ELF-1 (cell line): ENCODE measurements at places on chromosomes 1 and 21.

DNA sequence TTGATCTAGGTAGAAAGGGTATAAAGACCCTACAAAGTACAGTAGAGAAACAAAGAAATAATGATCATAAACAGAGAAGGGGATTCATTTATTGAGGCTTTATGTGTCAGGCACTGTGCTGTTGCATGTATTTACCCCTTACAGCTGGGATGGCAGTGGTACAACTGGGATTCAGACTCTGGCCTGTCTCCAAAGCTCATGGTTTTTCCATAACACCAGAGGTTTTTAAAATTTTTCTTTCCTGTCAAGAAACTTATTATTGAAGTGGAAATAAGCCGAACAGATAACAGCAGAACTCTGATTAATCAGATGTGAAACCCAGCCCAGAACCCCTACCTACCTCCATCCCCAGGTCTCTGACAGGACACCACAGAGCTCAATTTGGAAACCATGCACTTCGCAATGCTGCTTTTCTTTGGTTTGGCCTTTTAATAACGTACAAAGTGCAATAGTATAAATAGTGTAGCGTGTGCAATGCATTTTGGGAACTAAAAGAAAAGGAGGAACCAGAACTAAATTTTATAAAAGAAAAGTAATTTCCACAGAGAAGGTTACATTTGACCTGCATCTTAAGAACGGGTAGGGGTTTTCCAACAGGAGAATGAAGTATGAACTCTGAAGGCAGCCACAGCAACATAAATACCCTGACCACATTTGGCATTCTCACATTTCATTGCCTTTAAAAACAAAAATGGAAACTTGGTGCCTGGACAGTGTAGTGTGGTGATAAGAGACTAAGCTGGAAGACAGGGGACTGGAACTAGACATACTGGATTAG, 92.0 kb upstream of the S1PR1 start:
- DNase-seq: no peak

DNA sequence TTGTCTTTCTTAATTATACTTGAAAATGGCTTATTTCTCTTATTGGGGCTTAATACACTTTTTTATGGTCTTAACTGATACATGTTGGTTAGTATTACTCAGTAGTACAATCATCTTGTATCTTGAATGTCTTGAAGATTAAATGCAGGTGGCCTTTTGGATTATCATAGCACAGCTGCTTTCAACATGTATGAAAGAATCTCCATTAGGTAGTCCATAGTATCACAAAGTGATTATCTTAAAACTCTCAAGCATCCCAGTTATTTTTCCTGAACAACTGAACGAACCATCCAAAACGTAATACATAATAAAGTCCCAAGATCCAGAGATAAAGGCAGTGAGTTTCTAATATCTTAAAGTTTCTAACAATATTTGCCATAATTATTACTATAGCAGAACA, 51.7 kb upstream of the MYOCOS start:
- no peak for DNase-seq

- DNase-seq: no peak
Measured at GRCh38 chr1:204161609-204162493, 4.3 kb downstream of the REN start.

DNA sequence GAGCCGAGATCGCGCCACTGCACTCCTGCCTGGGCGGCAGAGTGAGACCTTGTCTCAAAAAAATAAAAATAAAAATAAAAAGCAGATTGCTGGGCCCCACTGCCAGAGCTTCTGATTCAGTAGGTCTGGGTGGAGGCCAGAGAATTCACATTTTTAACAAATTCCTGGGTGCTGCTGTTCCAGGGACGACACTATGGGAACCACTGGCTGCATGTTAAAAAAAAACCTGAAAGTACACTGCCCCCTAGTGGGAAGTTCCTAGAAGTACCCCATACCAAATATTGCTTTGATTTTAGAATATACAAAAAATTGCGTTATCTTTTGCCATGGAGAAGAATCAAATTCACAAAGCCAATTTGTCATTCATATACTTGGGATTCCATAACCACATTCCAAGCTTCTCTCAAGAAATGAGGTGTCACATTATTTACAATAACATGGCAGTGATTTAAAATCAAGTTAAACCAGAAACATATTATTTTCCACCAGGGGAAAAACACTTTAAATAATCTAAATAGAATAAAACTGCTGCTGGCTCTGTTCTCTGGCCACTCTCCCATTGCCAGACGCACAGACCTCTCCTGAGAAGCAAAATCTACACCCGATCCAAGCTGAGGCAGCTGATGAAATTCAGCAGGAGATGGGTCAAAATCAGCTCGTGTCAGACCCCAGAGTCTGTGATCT, 27.4 kb downstream of the SYF2 start:
- DNase-seq: peak; percentile 55

DNA sequence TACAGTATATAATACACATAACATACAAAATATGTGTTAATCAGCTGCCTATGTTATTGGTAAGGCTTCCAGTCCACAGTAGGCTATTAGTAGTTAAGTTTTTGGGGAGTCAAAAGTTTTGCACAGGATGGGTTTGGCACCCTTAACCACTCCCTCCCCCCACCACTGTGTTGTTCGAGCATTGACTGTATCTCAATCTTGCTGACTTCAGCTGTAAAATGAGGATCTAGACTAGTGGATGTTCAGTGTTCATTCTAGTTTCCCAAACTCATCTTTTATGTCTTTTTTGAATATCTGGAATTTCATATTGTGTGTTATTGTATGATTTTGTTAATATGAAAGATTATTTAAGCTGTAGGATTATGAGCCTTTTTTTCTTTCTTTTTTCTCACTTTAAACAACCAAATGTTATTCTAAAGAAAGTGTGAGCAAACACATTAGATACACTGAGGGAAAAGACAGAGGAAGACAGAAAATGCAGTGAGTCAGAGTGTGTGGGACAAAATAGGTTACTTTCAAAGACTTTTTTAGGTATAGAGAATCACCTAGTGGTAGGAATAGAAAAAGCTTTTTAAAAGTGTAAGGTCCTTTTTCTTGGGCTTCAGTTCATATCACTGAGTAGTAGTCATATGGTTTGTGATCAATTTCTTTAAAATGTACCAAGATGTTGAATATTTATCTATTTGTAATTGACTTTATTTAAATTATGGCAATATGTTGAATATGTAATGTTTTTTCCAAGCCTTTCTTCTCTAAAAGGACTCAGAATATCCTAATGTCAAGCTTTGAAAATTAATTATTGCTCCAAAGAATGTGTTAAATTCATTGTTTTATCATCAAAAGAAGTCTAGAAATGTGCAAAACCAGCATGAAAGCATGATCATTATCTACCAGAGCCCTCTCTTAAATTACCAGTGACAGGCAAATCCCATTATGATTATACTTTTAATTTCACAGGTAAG, 17.9 kb upstream of the CENPF start:
- no peak for DNase-seq

- DNase-seq: peak; percentile 5
Measured at GRCh38 chr1:100927276-100927675, 31.4 kb downstream of the SLC30A7 start.

- no peak for DNase-seq
Measured at GRCh38 chr21:43667191-43667904, 8.0 kb downstream of the RRP1B start.

DNA sequence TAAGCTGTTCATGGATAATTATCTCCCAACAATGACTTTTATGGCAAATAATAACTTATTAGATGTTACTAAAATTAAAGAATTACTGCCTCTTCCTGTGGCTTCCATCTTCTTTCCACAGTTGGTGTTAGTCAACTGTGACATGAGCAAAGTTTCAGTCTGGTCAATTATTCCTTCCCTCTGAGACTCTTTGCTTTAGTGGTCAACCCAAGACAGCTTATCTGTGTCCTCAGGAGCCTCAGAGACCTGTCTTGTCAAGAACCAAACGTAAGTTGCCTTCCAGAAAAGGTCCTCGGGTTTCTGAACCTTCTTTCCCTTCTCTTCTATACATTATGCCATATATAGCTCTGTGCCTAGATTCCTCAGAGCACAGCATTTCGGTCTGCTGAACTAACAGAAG, 263.2 kb upstream of the ZP4 start:
- DNase-seq: no peak

DNA sequence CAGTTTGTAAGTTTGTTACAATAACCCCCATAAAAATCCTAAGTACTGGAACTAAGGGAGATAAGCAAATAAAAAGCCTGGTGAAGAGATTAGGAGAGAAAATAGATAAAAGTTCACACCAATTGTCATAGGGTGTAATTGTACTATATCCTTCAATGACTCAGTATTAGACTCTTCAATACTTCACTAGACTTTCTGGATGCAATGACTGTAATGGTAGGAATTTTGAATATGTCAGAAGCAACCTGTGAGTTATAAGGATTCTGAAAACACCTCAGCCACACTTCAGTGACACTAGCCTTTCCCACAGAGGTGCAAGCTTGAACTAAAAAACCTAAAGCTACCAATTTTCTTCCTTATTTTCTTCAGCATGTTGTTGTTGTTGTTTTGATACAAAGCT, 147.9 kb downstream of the PTGER3 start:
- no peak for DNase-seq

GRCh38 chr21:25025596-25025995, 581.7 kb downstream of the MRPL39 start:
- DNase-seq: no peak

DNA sequence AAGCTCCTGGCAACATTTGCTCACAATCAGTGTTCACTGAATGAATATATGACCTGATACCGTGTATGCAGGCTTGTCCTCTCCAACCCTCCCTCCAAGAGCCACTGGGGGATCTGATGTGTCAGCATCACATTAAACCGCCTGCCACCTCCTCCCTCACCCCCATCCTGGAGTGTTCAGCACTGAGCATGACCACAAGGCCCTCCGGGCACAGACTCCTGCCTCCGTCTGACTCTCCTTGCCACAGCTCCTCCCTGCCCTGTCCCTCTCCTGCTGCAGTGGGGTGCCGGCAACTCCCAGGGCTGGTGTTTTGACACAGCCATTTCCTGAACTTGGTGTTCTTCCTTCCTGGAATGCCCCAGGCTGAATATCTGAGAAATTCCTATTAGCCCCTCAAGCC, 136.7 kb downstream of the FCRL5 start:
- DNase-seq: no peak

DNA sequence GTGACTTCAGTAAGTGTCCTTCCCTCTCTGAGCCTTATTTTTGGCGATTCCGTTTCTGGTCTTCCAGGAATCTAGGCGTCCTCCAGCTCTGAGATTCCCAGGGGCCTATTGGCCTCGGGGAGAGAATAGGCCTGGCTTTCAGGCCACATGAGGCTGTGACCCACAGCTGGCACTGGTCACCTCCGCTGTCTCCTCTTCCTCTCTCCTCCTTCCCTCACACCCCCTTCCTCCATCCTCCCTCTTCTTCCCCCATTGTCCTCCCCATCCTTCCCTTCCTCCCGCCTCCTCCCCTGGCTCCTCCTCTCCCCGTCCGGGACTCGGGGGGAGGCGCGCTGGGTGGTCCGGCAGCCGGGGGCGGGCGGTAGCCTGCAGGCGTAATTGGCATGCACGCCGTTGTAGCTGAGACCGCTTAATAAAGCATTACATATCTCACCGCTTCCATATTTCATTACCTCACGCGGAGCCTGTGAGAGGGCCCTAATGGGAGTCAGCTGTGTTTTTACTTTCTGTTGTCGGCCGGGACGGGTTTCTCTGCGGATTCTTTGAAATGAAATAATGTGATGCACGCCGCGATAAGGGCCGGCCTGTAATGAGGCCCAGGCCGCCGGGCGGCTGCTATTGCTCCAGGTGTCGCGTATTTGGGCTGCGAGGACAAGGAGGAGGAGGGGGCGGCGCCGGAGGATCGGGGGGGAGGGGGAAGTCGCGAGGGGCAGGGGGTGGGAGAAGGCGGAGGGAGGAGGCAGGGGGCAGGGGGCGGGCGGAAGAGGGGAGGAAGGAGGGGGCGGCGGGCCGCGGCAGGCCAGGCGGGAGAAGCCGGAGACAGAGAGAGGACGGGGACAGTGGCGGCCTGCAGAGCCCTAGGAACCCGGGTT, 95.3 kb downstream of the FOXD2 start:
- DNase-seq: peak; percentile 88

- DNase-seq: no peak
Measured at GRCh38 chr21:26391166-26391565, 181.9 kb downstream of the CYYR1 start.

GRCh38 chr1:193059282-193060114, at the start of the genes RO60 and UCHL5:
Gene RO60 (plus strand): TSS chr1:193059612. CDS start chr1:193069055, 9,443 bp downstream.
Gene UCHL5 (minus strand): TSS chr1:193059360. CDS start chr1:193059260, 100 bp downstream.
- DNase-seq: peak; percentile 99

- DNase-seq: no peak
Measured at GRCh38 chr1:244326757-244327156, 125.0 kb downstream of the ADSS2 start.

DNA sequence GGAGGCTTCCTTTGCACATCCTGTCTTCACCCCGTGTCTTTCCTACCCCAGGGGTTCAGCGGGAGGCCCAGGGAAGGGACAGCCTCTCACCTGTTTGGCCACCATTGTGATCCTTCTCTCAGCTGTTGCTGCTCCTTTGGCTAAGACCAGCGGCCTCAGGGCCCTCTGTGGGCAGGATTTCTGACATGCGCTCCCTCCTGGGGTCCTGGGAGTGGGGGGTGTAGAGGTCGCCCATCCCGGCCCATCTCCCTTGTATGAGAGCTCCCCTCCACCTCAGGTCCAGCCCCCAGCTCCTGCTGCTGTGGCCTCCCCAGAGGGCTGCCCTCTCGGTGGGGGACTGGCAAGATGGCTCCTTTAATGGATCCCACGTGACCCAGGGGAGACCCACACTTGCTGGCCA, 120.5 kb downstream of the PRDM2 start:
- DNase-seq: no peak

- DNase-seq: peak; percentile 61
Measured at GRCh38 chr1:9294910-9295636, 2.4 kb downstream of the SPSB1 start.

DNA sequence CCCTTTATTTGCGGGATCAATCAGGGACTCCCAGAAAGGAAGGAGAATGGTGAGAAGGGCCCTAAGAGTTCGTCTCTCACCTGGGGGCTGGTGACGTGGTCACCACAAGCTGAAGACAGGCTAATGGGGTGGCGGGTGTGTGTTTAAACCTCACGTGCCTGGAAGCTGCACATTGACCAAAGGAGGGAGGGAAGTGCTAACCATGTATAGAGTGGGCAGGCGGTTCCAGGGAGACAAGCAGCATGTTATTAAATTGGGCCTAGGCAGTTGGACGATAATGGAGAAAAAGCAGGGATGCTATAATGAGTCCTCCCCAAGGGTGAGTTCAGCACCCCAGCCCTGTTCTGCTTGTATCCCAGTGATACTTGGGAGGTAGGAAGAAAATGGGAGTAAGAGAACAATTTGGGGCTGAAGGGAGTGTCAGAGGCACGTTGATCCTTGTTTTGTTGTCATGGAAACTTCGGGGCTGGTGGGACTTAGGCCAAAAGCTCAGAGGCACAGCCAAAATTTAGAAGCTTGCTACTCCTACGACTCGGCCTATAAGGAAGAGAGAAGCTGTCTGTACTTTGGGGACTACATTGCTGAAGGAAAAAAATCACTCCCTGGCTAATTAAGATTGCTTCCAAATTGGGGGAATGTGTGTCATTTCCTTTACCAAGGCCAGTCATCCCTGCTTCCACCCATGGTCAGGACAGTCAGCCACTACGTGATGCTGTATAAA, 33.2 kb upstream of the EPHA8 start:
- DNase-seq: no peak
